ENCODE measurements at places on chromosomes 12 and 14.

DNA sequence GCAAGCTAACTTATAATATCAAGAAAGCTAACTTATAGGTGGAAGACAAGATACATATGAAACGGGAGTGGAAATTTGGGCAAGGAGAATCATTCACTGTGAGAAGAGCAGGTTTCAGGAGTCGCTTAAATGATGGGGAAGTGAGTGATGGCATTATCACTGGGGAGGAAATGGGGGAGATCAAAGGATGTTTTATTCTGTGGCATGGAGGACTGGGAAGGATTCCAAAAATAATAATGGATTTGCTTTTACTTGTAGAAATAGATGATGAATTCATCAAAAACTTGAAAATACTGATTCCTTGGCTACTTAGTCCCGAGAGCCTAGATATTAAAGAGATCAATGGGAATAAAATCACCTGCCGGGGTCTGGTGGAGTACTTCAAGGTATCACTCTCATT lies 47.8 kb downstream of the SAV1 start:
- DNase-seq: no peak

DNA sequence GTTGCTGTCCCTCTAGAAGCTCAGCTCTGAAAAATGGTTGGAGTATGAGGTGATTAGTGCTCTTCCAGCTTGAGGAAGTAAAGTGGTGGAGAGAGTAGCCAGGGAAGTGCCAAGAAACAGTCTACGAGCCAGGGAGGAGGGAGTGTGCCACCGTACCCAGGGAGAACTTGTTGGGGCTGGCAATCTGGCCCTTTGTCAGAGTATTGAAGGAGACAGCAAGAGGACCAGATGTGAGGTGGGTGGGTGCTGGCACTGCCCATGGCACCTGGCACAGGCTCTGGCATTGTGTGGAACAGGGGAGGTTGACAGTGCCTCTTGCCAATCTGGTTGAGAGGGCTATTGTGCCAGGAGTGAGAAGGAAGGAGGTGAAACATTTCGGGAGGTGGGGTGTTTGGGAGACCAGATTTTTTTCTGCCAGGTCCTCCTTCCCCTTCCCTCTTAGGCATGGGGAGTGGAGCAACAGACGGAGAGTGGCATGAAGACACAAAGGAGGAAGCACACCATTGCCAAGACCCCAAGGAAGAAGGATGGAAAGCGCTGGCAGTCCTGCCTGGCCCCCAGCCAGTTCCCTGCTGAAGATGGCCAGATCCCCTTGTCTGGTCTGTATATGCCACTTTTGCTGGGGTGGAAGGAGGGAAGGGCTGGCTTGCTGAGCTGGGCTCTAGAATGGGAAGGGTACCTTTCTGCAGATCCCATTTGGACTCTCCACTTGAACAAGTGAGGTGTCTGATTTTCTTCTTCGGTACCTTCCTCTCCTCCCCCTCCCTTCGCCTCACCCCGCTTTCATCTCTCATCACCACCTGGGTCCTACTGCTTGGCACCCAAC lies 37.5 kb downstream of the ZFHX2 start:
- no peak for DNase-seq

GRCh38 chr12:39435531-39435930 lies 7.4 kb downstream of the KIF21A start:
- no peak for DNase-seq

DNA sequence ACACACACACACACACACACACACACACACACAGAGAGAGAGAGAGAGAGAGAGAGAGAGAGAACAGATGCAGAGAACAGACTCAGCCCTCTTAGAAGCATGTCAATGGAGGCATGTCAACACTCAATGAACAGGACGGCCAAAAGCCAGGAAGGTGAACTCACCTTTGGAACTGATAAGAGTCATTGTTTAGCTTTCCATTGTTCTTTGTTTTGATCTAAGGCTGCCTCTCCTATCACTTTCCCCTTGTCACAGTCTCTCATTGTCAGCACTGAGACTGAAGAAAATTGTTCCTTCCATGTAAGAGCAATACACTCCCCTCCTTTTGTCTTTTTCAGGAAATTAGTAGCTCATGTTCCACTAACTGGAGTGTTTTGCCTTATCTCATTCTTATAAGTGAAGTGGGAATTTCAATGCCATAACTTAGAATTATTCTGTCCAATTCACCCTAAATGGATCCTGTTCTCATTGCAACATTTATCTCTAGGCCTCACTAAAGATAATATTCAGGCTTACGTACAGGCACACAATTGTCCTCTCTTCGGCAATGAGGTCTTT lies 218.0 kb downstream of the DUSP6 start:
- peak; percentile 22 for DNase-seq

GRCh38 chr12:11978726-11979384 lies 91.9 kb upstream of the BCL2L14 start:
- no peak for DNase-seq

DNA sequence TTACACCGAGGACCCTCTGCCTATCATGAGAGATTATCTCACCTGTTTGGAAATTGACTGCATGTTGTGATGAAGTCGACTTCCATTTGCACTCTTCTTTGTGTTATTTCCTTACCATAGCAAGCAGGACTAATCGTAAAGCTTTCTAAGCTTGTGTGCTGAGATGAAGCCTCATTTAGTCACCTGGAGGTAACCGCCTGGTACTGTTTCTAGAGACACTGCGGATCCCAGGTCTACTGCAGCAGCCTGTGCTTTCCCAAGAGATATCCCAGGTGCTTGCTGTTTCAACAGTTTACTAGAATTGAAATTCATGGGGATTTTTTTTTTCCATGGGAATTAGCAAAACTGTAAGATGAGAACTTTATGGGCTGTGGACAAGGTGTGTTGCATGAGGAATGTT lies 131.8 kb downstream of the PTPRR start:
- DNase-seq: no peak

- DNase-seq: no peak
Observed at GRCh38 chr14:100103250-100104005, 38.2 kb downstream of the EVL start.

- DNase-seq: no peak
Observed at GRCh38 chr14:33631021-33631420, 319.9 kb downstream of the EGLN3 start.

- peak; percentile 25 for DNase-seq
Observed at GRCh38 chr14:56271970-56272369, 153.8 kb downstream of the PELI2 start.

DNA sequence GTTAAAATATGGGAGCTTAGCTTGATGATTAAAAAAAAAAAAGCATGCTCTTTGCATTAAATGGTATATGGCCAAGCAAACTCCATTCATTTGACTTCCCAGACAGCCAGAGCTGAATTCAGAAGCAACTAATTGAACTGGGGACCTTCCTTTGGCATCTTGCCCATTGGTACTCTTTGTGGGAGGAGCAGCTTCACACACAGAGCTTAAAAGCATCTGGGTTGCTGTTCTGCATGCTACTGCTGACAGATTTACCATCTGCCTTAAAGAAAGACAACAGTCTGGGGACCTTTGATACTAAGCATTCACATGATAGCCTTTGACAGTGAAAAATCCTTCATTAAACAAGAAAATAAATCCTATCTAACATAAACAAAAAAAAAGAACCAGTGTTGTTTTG lies 977.9 kb downstream of the TMTC2 start:
- DNase-seq: peak; percentile 35

GRCh38 chr12:100337727-100338126 lies 19.1 kb upstream of the SLC17A8 start:
- DNase-seq: no peak

DNA sequence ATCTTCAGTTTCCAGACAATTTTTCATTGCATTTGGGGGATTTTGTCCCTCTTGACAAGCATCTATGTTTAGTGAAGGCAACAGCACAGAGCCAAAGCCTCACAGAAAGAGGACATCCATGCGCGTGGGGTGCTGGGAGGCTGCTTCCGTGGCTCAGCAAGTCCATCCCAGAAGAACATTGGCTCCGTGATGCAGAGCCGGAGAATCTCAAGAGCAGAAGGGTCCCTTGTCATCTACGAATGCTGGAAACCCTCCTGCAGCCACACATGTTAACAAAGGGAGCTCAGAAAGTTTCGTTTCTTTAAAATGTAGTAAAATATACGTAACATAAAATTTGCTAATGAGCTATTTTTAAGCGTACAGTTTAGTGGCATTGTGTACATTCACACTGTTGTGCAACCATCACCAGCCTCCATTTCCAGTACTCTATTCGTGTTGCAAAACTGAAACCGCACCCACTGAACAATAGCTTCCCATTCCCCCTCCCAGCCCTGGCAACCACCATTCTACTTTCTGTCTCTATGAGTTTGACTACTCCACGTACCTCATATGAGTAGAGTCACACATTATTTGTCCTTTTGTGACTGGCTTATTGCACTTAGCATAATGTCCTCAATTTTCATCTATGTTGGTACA lies 185.9 kb downstream of the TTC7B start:
- no peak for DNase-seq

- DNase-seq: no peak
Observed at GRCh38 chr12:1328391-1328790, 266.0 kb downstream of the FBXL14 start.

DNA sequence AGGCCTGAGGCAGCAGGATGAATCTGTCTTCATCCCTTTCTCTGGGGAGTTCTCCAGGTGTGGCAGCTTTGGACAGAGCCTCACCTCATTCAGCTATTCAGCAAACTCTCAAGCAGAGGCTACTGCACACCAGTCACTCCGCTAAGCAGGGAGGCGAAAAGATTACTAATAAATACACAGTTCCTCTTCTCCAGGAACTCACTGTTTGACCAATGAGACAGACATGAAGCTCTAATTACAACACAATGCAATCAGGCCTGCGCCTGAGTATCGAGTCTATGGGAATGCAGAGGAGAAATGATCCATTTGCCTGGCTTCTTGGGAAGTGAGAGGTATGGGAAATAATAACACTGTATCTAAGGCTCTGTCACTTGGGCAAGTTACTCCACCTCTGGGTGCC lies 178.1 kb downstream of the CRADD start:
- no peak for DNase-seq

DNA sequence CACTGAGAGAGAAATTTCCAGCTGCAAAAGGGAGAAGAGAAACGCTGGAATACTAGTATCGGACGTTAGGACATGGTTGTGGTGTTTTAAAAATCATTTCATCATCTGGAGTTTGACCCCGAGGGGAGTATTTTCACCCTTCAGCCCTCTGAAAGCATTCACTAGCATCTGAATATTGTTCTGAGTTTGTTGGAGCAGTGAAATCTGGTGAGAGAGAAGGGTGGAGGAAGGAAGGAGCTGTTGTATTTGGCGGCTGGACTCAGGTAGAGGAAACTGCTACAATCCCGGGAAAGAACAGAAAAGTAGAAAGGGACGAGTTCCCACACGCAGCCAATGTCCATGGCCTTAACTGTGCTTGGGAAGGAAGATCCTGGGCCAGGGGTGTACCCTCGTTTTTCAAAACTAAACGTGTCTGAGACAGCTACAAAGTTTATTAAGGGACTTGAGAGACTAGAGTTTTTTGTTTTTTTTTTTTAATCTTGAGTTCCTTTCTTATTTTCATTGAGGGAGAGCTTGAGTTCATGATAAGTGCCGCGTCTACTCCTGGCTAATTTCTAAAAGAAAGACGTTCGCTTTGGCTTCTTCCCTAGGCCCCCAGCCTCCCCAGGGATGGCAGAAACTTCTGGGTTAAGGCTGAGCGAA lies 896 bp upstream of the CDKN1B start:
- no peak for DNase-seq

GRCh38 chr14:24243336-24243836 lies 963 bp upstream of the TINF2 start:
- no peak for DNase-seq

- no peak for DNase-seq
Observed at GRCh38 chr12:13472690-13473089, 276.2 kb downstream of the EMP1 start.

- no peak for DNase-seq
Observed at GRCh38 chr12:27221625-27222387, 22.3 kb upstream of the STK38L start.

- DNase-seq: no peak
Observed at GRCh38 chr14:69861025-69861569, 18.1 kb upstream of the SMOC1 start.

DNA sequence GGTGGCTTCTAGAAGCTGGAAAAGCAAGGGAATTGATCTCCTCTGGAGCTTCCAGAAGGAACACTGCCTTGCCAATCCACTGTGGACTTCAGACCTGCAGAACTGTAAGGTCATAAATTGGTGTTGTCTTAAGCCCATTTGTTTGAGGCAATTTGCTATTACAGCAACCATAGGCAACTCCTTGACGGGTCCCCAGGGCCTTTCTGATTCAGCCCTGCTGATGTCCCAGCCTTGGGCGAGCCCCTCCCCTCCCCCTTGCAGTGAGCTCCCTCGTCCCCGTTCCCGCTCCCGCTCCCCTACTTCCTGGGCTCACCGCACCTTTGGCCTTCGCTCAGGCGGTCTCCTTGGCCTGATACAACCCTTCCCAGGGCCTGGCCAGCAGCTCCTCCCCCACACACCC lies 18.9 kb upstream of the DIO3 start:
- no peak for DNase-seq
